Lower leg skin (tissue), 4 donors: ENCODE measurements at places on chromosomes 1 and 21. TPM values are rescaled to one million over a fixed set of nuclear protein-coding genes. Genes with fewer than 3 reads are reported as not detected.

The YY1AP1 gene
- total RNA-seq, result 121 TPM

The LRRC3 gene
- 3.0 TPM for total RNA-seq

The TOR3A gene
- total RNA-seq, result 55.8 TPM

DNA sequence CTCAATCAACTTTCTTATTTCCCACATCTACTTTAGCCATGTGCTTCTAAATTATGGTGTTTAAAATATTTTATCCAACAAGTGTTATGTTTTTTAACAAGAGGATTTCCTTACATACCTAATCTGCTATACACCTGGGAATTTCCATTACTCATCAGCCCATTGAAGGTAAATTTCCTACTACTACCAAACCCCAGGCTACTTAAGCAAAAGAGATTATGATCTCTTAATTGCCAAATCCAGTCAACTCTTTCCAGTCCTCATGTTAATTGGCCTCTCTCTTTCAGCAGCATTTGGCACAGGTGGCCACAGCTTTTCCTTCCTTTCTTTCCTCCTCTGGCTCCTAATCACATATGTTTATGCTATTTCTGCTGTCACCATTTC, 5.1 kb upstream of the C1orf162 start:
- no peak for DNase-seq

- no peak for DNase-seq
Measured at GRCh38 chr1:114833421-114833820, 21.2 kb upstream of the SYCP1 start.

DNA sequence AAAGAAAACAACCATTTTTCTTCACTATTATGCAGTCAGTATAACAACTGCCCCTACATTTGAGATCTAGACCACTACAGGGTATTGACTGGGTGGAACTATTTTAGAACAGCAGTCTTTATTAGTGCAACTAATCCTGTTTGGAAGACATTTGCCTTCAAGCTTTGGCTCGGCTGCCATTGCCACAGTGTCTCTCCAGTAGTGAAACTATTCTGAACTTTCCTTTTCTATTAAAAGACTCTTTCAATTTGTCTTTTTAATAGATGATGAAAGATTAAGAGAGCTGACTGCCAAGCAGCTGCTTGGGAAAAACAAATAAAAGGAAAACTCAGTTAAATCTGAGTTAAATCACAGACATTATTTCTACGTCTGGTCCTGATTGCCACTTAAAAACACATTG, 49.3 kb downstream of the LPGAT1 start:
- DNase-seq, result no peak

DNA sequence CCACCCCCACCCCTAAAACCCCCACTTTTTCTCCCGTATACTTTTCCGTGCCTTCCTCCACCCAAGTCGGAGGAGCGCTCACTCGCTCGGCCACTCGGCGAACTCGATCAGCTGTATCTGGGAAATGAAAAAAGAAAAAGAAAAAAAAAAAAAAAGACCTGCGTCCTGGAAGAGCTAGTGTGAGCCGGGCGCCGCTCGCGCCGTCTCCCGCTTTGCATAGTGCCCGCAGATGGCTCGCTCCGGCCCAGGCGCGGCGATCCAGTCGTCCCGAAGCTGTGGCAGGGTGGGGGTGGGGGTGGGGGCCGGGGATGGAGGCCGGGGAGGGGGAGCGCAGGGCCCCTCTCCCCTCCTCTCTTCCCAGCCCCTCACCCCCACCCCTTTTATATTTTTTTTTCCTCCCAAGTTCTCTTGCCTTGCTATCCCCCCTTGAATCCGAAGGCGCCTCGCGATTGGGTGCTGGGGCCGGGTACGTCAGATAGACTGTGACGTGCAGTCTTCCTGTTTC, 299 bp upstream of the PROX1 start:
- peak; percentile 95 for DNase-seq

GRCh38 chr1:227308367-227309336, 9.6 kb downstream of the CDC42BPA start:
- DNase-seq, result no peak

DNA sequence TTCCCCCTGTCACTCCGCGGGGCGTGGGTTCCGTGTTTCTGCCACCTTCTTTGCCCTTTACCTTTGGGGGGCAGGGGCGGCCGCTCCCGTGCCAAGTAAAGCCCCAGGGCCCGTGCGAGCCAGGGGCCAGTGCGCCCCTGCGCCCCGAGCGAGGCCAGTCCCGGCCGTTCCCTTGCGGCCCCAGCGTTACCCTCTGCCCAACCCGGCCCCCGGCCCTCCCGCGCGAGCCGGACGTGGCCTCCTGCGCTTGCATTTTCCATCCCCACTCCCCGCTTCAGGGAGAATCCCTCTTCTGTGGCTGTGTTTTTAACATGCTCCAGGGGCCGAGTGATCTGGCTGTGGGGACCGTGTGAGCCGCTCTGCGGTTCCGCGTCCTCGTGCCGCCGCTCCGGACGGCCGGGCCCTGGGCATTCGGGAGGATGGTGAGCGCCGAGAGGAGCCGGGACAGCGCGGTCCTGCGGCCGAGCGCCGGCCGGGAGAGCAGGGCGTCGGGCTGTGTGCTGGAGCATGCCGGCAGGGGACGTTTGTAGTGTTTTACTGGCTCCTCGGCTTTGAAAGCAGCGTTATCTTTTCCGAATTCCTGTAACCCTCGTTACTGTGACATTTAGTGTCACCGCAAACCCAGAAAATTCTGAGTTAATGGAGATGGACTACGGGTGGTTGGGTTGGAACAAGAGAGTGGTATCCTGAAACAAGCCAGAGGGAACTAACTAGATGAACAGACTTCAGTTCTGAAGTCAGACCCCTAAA, 1.0 kb downstream of the GALNT2 start:
- no peak for DNase-seq

GRCh38 chr1:163692266-163692665, 370.5 kb downstream of the NUF2 start:
- DNase-seq, result no peak

- DNase-seq, result no peak
Measured at GRCh38 chr1:152039461-152039860, 2.7 kb upstream of the S100A11 start.

- DNase-seq, result no peak
Measured at GRCh38 chr1:211092955-211093354, 41.0 kb downstream of the KCNH1 start.

- DNase-seq, result no peak
Measured at GRCh38 chr1:183995322-183996039, 42.0 kb downstream of the COLGALT2 start.

- DNase-seq, result no peak
Measured at GRCh38 chr1:154344977-154345837, 19.9 kb downstream of the ATP8B2 start.

DNA sequence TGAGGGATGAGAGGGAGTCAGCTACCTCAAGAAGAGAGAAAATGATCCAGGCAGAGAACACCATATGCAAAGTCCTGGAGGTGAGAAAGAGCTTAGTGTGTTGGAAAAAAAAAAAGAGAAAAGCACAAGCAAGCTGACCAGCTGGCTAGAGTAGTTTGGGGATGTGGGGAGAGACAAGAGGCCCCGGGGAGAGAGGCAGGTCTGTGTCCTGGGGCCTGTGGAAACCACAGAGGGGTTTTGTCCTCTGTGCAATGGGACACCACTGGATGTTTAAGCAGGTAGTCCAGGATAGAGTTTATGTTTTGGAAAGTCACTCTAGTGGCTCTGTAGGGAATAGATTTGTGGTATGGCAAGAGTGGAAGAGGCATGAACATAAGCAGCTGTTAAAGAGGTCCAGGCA, 14.4 kb upstream of the CHI3L1 start:
- DNase-seq, result peak; percentile 57
